A673 (cell line): ENCODE measurements at places on chromosomes 6 and 20.
A peak's percentile ranks its signal among the peaks of the same experiment; 100 is the strongest.

DNA sequence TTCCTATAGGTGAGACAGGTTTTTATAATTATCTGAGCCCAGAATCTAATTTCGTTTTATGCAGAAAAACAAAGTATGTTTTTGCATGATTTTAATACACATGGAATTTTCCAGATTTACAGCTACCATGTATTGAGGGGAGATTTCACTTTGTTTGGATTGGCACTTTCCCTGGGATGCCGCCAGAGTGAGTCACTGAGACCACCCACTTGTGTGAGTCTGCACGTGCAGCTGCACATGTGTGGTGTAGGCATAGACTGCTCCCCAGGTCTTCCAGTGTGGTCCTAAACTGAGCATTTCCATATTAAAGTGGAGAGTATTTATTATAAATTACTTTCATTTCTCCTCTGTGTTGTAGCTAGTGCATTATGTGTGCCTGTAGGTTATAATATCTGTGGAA is 186.8 kb downstream of the UBE3D start:
- DNase-seq = peak; percentile 39

GRCh38 chr20:46512943-46513844 is at the start of gene ZNF334:
TSS of gene ZNF334 (minus strand) at chr20:46513559. CDS start at chr20:46512102, 1,457 bp downstream.
- DNase-seq = peak; percentile 68

DNA sequence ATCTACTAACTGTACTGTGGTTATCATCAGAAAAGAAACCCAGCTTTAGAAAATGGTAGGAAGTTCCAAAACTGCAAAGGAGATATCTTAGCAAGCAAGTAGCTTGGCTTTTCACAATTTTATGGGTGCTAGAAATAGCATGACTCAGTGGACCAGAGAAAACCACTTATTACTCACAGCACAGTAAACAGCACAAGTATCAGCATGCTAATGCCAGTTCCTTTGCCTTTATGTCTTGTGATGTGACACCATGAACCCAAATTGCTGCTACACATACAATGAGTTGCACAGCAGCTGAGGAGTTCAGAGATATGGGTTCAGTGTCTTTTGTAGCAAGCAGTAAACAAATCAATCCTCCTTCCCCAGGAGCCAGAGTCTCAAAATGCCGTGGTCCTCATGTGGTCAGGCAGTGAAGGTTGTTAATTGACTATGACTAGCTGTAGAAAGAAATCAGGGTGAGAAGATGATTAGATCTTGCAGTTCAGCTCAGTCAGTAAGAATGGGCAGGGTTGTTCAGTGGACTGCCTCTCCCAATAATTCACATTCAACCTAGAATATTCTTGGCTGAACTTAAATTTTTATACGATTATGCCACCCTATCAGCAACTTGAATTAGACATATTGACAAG is 73.3 kb downstream of the OPRM1 start:
- DNase-seq = no peak

DNA sequence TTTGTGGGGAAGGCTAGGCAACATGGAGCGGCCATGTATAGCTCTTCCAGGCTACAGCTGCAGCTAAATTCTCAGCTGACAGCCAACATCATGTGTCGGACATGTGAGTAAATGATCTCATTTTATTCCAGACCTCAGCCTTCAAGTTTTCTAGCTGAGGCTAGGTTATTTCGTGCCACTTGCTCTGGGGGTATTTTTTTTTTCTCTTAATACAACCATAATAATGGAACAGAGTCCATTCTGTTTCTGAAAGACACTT is 573.5 kb downstream of the CD109 start:
- no peak for DNase-seq

GRCh38 chr6:85593438-85594196 is at the start of gene SNX14:
TSS of gene SNX14 (minus strand) at chr6:85593858. CDS start at chr6:85593718, 140 bp downstream.
- peak; percentile 90 for DNase-seq

DNA sequence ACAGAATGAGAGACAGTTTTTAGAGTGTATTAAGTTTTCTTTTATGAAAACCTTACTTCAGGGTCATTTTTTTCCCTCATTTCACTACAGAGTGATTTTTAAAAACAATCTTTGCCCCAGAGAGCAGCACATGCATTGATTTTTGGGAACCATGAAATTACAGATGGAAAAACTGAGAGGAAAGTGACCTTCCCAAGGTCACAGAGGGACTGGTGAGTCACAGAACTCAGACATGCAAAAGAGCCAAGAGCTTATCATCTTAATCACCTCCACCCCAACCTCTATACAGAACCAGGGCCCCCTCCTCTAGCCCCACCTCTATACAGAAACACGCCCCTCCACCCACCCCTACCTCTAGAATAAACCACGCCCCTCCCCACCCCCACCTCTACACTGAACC is 10.7 kb downstream of the PXMP4 start:
- DNase-seq = no peak

DNA sequence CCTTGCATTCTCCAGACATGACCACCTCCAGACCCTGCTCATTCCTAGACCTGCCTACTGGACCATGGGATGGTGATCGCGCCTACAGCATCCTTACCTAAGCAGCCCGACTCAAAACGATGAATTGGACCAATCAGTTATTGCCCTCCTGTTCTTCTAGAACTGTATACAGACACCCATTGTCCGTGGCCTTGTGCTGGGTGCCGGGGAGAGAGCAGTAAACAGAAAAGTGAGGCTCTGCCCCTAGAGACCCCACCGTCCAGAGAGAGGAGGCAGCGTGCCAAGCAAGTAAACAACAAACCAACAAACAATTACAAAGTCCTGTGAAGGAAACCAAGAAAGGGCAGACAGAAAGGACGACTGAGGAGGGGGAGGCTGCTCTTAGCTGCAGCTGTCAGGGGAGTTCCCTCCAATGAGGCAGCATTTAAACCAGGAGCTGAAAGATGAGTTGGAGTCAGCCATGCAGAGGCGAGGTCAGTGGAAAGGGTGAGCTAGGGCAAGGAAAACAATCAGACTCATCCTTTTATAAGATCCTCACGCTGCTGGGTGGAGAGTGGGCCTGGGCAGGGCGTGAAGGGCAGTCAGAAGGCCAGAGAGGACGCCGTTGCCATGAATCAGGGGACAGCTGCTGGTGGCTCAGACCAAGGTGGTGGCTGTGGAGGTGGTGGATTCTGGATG is 37.6 kb upstream of the BLCAP start:
- no peak for DNase-seq

DNA sequence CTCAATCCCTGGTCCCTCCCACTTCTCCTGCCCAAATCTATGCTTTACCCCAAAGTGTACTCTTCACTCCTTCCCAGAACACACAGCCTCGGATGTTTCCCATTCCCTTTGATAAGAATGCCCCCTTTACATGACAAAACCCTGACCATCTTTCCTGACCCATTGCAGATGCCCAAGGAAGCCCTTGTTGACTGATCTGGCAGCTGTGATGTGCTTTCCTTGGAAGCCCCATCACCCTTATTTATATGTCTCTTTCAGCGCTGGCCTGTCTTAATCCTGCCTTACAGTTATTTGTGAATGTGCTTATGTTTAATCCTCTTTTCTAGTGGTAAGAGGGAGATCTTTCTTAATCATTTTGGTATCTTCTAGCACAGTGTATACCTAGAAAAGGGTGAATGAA is 523.1 kb downstream of the CD83 start:
- no peak for DNase-seq

GRCh38 chr6:96651816-96652215 is 88.9 kb downstream of the FHL5 start:
- DNase-seq = no peak

- DNase-seq = no peak
Observed at GRCh38 chr20:1327241-1327653, 1.7 kb downstream of the SDCBP2 start.

GRCh38 chr6:151180330-151181048 is 59.3 kb upstream of the AKAP12 start:
- no peak for DNase-seq

DNA sequence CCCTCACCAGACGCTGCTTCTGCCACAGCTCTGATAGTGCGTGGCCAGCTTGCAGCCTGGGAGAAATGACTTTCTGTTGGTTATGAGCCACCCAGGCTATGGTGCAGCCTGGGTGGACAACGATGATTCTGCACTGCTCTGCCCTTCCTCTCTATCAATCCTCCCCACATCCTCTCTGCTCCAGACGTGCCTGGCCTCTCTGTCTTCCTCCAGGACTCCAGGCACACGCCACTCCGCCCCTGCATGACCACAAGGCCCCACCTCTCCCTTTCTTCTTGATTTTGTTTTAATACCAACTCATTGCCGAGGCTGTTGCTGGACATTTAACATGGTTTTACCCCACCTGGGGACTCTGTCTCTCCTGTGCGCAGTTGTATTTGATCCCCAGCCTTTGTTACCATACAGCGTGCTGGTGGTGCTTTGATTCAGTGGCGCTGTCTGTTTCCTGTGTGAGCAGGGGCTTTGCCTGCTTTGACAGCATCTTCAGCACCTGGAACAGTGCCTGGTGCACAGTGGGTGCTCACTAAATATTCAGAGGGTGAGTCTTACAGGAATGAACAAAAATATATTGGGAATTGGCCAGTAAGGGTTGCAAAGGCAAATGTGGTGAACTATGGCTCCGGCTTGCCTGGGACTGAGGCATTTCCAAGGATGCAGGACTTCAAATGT is 280.9 kb downstream of the CDH26 start:
- DNase-seq = peak; percentile 35

GRCh38 chr20:47466704-47467459 is 34.8 kb upstream of the NCOA3 start:
- DNase-seq = no peak

- DNase-seq = no peak
Observed at GRCh38 chr6:10964684-10965083, 77.8 kb downstream of the SYCP2L start.

GRCh38 chr6:89146718-89147700 is 1.2 kb downstream of the PM20D2 start:
- peak; percentile 39 for DNase-seq

DNA sequence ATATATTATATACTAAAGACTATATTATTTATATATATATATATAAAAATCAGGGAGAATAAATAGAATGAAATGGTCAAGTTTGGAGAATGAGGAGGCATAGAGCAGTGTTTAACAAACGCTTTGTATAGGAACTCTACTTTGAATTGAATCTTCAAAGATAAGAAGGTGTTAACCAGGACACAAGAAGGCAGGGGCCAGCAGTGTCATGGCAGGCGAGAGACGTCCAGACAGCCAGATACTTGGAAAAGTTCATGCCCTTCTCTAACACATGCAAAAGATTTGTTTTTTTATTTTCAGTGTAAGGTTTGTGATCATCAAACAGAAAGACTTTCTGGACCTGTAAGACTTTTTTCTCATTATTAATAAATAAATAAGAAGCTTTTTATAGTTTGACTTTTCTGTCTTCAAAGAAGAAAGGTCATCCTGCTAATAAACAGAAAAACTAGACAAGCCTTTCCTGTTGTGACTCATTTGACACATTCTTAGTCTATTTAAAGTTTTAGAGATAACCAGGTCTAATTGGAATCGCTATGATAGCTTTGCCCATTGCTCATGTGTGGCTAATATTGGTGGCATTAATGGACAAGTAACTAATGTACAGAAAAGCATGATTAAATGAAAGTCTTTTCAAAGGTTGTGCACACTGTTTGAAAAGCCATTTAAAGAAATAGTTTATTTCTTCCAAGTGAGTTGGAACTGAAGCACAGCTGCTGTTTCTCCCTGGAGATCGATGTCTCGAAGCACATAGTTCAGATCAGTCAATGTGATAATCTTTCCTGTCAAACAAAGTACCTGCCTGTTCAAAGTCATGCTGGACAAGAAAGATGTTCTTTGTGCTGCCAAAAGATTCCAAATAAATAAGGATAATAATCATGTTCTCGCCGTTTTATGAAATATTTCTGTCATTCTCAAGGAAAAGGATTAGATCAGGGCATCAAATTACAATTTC is 420.4 kb upstream of the OPRM1 start:
- DNase-seq = no peak

DNA sequence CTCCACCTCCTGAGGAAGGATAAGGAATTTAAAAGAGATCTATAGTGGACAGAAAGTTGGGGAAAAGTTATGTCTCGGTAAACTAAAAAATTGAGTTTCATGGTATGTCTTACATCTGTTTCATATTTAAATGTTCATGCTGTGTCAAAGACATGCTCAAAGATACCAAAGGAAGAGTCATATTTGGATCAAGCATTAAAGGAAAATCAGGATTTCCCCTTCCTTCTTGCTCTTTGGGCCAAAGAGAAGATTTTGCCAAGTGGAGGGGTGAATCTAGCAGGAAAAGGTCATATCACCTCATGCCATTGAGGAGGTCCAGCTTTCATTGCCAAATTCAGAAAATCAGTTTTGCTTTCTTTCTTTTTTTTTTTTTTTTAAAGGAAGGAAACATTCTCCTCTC is 192.4 kb downstream of the OGFRL1 start:
- no peak for DNase-seq

DNA sequence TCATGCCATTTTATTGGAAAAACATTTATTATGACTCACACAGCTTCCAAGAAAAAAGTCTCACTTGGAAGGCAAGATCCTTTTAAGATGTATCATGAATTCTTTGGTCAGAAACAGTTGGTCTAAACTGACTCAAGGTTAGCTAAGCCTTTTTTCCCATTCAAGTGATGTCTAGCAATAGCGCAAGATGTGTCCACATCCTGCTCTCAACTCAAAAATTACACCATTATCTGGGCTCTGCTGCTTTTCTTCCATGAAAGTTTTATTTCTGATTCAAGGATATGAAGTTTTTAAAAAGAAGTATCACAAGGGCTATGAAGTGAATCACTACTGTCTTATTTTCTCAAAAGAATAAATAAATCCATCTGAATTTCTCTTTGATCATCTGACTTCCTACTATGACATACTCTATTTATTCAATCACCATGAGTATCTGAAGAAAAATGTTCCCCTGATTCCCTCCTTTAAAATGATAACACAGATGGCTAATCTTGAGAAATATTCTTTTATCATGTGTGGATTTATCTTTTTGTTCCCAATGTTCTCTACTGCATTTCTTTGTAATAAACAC is 139.2 kb downstream of the AHI1 start:
- no peak for DNase-seq

- DNase-seq = no peak
Observed at GRCh38 chr20:15642676-15643075, 930.6 kb downstream of the KIF16B start.

DNA sequence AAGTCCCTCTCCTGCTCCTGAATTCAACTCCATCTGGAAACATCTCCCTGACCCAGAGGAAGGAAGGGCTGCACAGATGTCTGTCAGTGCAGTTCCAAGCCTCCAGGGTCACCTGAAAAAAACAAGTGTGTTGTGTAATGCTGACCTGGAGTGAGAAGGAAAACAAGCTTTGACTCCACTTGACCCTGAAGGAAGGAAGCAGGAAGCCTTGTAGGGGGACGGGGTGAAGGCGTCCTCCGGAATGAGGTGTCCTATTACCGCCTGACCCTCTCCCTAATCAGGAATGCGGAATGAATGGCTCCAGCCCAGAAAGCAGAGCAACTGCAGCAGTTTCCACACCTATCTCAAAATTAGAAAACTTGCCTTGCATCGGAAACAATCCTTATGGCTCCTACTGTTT is 13.9 kb upstream of the ADGRF5 start:
- no peak for DNase-seq

DNA sequence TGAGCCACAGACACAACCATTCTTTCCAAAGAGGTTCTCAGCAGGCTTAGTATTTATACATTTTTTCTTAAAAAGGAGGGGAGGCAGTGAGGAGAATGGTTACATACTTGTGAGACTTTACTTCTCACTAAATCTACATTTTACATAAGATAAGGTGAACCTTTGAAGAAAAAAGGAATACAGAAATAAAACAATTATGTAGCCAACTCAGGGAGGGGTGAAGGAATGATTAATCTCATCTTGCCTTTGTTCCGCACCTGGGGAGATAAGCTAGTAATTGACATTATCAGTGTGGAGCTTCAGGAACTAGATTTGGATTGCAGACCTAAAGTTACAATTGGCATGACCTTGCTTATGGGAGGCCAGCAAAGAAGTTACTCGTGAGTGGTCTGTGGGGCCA is 221.8 kb upstream of the GGTLC1 start:
- DNase-seq = no peak
